Right renal pelvis (tissue), 4 donors: ENCODE measurements at places on chromosomes 2 and 18. TPM values are rescaled to one million over a fixed set of nuclear protein-coding genes. Genes with fewer than 3 reads are reported as not detected.

- DNase-seq: no peak
Observed at GRCh38 chr2:179193759-179194394, 70.8 kb downstream of the SESTD1 start.

GRCh38 chr2:112791693-112792230, 7.5 kb upstream of the IL1A start:
- DNase-seq: no peak

GRCh38 chr2:121608367-121608766, 40.9 kb downstream of the CLASP1 start:
- DNase-seq: no peak

- no peak for DNase-seq
Observed at GRCh38 chr2:40510304-40510703, 58.4 kb upstream of the SLC8A1 start.

GRCh38 chr2:113166187-113166645, 7.6 kb upstream of the PSD4 start:
- DNase-seq: no peak

DNA sequence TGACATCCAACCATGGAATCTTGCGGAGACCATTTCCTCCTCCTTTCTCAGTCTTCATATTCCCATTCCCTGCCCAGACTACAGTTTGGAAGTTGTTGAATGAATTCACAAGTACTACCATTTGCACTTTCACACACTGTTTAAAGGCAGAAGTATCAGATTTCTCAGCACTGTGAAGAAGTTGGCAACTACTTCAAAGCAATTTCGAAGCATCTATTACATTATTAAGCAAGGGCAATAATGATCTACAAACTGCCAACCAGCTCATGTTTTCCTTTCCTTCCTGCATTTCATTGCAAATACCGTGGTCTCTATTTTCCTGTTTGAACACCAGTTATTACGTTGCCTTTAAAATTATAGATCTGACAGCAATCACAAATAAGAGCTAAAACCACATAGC, 105.5 kb downstream of the IRS1 start:
- DNase-seq: no peak

DNA sequence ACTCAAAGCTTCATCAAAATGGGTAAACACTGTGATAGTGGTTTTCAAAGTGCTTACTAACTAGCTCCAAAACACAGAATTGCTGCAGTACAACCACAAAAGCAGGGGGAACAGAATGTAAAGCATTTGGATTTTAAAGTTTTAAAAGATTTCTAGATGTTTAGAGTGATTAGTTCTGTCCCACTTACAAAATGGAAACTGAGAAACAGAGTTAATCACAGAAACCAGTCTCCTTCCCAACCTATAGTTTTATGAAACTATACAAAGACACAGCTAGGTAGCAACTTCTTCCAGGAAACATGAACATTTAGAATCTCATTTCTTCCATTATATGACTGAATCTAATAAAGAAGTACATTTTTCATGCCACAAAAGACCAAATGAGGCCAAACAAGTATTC, 73.8 kb upstream of the HNRNPA3 start:
- DNase-seq: no peak

- DNase-seq: no peak
Observed at GRCh38 chr2:70440621-70441020, 113.0 kb downstream of the TGFA start.

DNA sequence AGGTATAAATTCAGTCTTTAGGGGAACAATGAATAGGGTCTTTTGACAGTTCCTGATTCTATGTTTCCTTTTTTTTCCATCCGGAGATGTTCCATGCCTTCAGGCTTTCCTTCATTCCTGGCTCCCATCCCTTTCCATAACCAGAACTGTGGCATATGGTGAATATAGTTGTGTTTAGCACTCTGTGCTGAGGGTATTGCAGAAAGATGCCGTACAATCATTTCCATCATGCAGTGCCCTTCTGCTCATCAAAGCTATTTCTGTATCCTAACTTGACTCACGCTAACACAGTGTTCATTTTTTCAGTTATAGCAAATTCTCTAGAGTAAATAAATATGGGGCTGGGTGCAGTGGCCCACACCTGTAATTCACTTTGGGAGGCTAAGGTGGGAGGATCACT, 131.9 kb upstream of the EML6 start:
- no peak for DNase-seq

GRCh38 chr2:60565472-60565871, 12.0 kb upstream of the BCL11A start:
- DNase-seq: no peak

DNA sequence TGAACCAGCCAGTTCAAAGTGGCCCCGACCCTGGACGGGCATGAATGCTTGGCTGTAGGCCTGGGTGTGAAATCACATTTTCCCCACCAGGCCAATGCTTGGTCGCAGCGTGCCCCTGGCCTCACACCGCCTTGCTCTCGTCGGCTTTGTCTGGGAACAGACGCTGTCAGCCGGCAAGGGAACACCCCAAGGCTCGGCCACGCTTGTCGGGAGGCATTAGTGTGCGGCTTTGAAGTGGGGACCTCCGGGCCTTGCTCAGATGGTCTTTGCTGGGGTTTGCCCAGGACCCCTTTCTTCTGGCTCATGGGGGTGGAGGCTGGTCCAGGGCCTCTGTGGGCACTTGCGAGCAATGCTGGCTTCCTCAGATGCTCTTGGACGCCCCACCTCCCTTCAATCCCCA, 79.1 kb downstream of the INHBB start:
- DNase-seq: no peak

DNA sequence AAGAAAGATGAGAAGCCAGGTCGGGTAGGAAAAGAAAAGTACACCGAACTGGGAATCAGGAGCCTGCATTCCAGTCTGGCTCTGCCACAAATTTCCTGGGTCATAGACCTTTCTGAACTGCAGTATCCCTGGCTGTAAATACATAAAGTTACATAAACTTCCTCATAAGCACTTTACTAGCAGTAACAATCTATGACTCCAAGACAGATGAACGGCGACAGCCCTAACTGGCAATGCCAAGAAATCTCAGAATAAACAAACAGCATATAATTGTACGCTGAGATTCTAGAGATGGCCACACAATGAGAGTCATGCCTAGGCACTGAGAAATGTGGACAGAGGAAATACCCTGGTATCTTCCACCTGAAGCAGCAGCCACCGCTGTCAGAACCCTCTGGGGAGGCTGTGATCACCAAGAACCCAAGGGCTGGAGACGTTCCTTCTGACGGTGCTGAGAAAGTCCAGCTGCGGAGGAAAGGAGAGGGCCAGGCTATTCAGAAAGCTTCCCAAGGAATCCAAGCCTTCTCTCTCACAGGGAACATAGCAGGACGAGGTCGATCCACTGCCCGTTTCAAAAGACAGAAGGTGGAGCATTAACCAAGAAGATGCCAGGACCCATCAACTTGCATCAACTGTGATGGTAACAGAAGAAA, 89.3 kb upstream of the SLC66A3 start:
- DNase-seq: no peak

DNA sequence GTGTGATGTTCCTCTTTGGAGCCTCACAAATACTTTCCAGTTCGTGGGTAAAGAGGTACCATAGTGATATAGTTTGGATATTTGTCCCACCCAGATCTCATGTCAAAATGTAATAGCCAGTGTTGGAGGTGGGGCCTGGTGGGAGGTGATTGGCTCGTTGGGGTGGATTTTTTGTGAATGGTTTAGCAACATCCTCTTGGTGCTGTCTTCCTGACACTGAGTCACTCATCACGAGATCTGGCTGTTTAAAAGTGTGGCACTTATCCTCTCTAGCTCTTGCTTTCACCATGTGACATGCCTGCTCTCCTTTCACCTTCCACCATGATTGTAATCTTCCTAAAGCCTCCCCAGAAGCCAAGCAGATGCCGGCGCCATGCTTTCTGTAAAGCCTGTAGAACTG, 3.0 kb upstream of the CCDC93 start:
- no peak for DNase-seq

DNA sequence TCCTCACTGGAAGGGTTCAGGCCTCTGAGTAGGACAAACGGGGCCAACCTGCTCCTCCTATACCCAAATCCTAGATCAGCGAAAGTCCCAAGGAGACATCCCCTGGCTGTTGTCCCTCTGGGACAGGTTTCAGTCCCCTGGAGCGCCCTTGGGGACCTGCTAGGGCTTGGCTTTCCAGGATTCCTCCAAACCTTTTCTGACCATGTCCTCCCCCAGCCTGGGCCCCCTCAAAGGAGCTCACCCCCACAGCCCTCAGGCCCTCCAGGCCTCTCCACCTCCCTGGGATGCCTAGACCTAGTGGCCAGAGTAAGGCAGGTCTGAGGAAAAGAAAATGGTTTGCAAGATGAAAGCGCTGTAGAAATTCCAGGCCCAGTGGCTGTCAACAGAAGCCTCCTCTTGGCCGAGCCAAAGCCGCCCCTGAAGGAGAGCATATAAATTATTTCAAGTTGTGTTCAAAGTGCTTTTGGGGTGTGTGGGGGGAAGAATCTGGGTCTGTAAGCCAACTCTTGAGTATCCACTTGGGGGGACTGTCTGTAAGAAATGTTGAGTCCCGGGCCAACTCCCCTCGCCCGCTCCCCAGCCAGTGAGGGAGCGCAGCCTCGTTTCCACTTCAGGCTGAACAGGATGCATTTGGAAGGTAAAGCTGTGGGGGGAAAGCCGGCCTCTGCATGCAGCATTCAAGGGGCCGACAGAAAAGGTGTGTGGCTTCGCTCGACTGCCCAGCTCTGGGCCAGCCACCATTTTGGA, 158.6 kb downstream of the DYSF start:
- no peak for DNase-seq

DNA sequence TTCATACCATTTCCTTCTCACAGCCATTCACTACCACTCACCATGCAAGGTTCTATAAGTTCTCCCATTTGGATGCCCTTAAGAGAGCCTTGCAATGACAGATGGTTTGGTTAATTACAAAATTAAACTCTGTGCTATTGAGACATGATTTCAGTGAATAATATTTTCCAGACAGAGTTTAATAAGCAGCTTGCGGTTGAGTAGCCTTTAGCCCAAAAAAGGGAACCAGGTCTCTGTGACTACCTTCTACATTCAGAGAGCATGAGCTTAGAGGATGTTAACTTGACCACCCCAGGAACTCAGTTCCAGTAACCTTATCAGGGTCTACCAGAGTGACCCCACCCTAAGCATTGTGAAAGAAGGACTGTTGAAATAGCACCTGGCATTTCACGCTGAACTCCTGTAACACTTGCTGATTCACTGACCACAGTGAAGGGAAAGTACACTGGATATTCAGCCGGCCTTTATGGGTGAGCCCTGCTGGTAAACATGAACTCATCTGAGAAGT, 1173.1 kb upstream of the ZEB2 start:
- DNase-seq: no peak

DNA sequence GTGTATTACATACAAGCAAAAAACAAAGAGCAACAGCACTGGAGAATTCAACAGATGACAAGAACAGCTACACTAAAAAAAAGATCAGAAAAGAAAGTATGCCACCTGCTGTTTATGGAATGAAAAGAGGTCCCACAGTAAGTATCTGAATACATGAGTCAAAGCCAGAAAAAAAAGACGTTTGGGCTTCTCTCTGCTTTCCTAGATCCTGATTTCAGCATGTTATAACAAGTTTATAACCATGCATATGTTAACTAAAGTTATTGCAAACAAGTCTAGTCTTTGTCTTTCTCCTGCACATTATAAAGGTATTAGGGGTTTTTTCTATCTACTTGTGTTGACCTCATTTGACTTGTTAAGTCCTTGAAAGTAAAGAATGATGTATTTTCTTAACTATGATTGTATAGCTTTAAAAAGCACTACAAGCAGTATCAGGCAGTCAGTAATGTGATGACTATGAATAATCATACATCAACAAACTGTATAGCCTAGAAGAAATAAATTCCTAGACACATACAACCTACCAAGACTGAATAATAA, 108.5 kb upstream of the COL5A2 start:
- DNase-seq: peak; percentile 28

- no peak for DNase-seq
Observed at GRCh38 chr2:40027968-40028367, 248.9 kb upstream of the THUMPD2 start.

DNA sequence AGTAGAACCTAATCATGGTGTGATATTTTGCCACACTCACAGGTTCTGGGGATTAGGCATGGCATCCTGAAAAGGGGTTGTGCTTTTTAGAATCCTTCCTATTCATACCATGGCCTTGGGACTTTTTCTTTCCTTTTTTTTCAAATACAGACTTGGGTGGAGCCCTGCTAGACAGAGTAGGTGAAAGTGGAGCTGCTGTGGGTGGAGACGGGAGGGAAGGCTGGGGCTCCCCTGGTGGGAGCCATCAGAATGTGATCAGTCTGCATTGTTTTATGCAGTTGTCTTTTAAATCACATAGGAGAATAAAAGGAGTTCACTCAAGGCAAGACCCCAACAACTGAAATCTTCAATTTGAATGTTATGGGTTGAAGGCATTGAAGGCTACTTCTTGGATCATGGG, 130.2 kb downstream of the VAPA start:
- DNase-seq: no peak

The RAB31 gene
- polyA plus RNA-seq: 35.6 TPM

The ATP6V1B1 gene
- 58.2 TPM for polyA plus RNA-seq

The ELOA2 gene
- not detected for polyA plus RNA-seq

The MOCOS gene
- polyA plus RNA-seq: 0.82 TPM

The DSC2 gene
- polyA plus RNA-seq: 55.5 TPM

The CYP27A1 gene
- 44.6 TPM for polyA plus RNA-seq

The SLC16A14 gene
- 5.5 TPM for polyA plus RNA-seq

The DES gene
- 6.5 TPM for polyA plus RNA-seq

The CCDC74B gene
- polyA plus RNA-seq: 10.8 TPM

The SIGLEC15 gene
- 0.66 TPM for polyA plus RNA-seq

The CAPN14 gene
- 0.07 TPM for polyA plus RNA-seq

The RIT2 gene
- polyA plus RNA-seq: not detected

The C2orf78 gene
- polyA plus RNA-seq: not detected

The ASXL3 gene
- 6.5 TPM for polyA plus RNA-seq

The TTN gene
- polyA plus RNA-seq: 0.90 TPM

The AQP12B gene
- 0.18 TPM for polyA plus RNA-seq

The FSHR gene
- not detected for polyA plus RNA-seq

The POTEC gene
- not detected for polyA plus RNA-seq
